ENCODE measurements at places on chromosomes 7 and 10. TPM values are rescaled to one million over a fixed set of nuclear protein-coding genes. Genes with fewer than 3 reads are reported as not detected.

CACNA2D1 gene
- 20.2 TPM for total RNA-seq

CRHR2 gene
- 0.34 TPM for total RNA-seq

BTBD16 gene
- 51.2 TPM for total RNA-seq

PNLIP gene
- not detected for total RNA-seq

ADAM22 gene
- total RNA-seq = 26.4 TPM

IFIT1B gene
- total RNA-seq = not detected

PKD2L1 gene
- 0.16 TPM for total RNA-seq

LRRC18 gene
- total RNA-seq = not detected

GDF2 gene
- total RNA-seq = not detected

C10orf88 gene
- 10.7 TPM for total RNA-seq

URGCP gene
- 39.1 TPM for total RNA-seq

PDLIM1 gene
- 405 TPM for total RNA-seq

FOXI2 gene
- 1.1 TPM for total RNA-seq

DNA sequence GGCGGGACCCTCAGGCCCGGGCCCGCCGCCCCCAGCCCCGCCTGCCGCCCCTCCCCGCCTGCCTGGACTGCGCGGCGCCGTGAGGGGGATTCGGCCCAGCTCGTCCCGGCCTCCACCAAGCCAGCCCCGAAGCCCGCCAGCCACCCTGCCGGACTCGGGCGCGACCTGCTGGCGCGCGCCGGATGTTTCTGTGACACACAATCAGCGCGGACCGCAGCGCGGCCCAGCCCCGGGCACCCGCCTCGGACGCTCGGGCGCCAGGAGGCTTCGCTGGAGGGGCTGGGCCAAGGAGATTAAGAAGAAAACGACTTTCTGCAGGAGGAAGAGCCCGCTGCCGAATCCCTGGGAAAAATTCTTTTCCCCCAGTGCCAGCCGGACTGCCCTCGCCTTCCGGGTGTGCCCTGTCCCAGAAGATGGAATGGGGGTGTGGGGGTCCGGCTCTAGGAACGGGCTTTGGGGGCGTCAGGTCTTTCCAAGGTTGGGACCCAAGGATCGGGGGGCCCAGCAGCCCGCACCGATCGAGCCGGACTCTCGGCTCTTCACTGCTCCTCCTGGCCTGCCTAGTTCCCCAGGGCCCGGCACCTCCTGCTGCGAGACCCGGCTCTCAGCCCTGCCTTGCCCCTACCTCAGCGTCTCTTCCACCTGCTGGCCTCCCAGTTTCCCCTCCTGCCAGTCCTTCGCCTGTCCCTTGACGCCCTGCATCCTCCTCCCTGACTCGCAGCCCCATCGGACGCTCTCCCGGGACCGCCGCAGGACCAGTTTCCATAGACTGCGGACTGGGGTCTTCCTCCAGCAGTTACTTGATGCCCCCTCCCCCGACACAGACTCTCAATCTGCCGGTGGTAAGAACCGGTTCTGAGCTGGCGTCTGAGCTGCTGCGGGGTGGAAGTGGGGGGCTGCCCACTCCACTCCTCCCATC, 82.7 kb downstream of the PAX2 start:
- no peak for DNase-seq

GRCh38 chr10:76122056-76122455, 690.6 kb downstream of the LRMDA start:
- no peak for DNase-seq

- DNase-seq = no peak
Measured at GRCh38 chr7:134495546-134495945, 31.8 kb upstream of the AKR1B10 start.

- DNase-seq = no peak
Measured at GRCh38 chr7:43954524-43955228, 28.4 kb downstream of the UBE2D4 start.

GRCh38 chr10:48552946-48553564, 51.8 kb downstream of the ARHGAP22 start:
- DNase-seq = no peak

GRCh38 chr7:131104596-131105293, 222.9 kb upstream of the MKLN1 start:
- DNase-seq = no peak

- DNase-seq = no peak
Measured at GRCh38 chr10:117348236-117348635, 27.0 kb downstream of the PDZD8 start.

GRCh38 chr7:47344171-47344955, 237.5 kb downstream of the TNS3 start:
- no peak for DNase-seq

DNA sequence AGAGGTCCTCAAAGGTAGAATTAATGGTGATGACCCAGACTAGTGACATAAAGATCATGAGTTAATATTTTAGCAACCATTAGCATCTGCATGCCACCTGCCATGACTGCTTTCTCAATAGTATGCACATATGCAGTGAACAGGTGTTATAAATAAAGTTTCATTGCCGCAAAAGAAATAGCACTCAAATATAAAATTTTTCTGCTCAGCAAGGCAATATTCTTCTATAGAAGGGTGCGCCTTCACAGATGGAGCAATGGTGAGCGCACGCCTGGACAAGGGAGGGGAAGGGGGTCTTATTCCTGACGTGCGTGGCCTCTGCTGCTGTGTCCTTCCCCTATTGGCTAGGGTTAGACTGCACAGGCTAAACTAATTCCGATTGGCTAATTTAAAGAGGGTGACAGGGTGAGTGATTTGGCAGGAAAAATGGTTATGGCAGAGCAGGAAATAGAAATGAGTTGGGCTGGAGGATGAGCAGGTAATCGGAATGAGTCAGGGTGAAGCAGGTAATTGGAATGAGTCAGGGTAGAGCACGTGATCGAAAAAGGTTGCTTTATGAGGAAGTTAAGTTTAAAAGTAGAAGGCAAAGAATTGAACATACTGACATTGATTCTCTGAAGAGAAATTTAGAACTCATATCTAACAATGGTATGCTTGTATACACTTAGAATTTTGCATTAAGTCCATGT, 24.7 kb upstream of the TRIM24 start:
- DNase-seq = no peak

GRCh38 chr7:117587931-117588330, 108.1 kb downstream of the CFTR start:
- DNase-seq = no peak

- no peak for DNase-seq
Measured at GRCh38 chr10:6300106-6300783, 97.5 kb downstream of the PFKFB3 start.

GRCh38 chr7:17626235-17626634, 314.1 kb downstream of the SNX13 start:
- DNase-seq = no peak

GRCh38 chr10:121578965-121579364, 19.3 kb downstream of the FGFR2 start:
- DNase-seq = no peak

DNA sequence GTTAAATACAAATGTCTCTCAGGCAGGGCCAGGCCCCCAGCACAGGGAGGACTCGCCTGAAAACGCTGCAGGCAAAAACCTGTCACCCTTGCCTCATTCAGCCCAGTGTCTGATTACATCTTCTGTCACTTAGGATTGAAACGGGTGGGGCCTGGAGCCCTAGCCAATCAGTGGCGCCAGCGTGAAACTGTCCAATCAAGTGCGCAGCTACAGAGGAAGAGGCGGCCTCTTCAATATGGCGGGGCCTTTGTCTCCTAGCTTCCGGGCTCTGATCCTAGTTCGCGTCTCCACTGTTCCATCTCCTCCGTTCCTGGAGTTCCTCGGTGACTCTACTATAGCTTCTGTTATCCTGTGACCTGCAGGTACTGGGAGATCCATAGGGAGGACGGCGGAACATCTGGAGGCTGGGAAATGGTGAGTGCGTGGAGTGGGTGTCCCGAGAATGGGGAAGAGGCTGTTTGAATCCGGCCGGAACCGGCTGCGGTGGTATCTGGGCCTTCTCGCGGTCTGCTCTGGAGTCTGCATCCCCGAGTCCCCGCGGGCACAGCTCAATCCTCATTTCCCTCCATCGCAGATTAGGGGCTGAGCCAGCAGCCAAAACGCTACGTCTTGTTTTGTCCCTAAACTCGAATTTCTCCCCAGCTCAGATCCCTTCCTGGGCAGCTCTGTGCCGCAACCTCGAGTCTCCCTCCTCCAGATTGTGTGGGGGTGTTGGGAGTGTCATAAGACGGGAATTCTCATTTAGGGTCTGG, at the start of gene ZNF736:
ZNF736 (plus strand) TSS at position 222 of the 752 bp plus-strand sequence; CDS start at position 412, 190 bp downstream.
- peak; percentile 94 for DNase-seq

DNA sequence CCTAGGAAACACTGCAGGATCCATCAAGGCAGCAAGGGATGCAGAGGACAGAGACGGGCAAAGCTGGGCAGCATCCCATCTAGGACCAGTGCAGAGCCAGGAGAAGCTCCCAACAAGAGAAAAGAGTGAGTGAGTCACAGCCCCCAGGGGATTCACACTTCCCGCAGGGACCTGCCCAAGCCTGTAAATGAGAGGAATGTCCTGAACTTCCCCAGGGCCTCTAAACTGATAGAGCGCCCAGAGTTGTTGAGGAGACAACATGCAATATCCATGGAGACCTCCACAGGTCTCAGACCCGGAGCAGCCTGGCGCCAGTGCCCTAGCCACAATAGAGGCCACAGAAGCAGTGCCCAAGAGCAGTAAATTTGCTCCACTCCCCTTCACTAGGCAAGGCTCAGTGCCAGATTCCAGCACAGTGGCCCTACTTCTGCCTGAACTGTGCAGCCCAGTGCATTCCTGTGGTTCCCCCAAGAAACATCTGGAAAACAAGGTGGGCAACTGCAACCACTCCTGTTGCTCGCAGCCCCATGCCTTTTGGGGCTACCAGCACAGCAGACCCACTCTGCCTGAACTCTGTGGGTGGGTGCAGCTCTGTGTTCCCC, 567.5 kb downstream of the POM121L12 start:
- DNase-seq = no peak

GRCh38 chr10:133012573-133013359, 70.4 kb upstream of the CFAP46 start:
- DNase-seq = no peak

- peak; percentile 77 for DNase-seq
Measured at GRCh38 chr7:801940-802381, 30.3 kb upstream of the SUN1 start.

DNA sequence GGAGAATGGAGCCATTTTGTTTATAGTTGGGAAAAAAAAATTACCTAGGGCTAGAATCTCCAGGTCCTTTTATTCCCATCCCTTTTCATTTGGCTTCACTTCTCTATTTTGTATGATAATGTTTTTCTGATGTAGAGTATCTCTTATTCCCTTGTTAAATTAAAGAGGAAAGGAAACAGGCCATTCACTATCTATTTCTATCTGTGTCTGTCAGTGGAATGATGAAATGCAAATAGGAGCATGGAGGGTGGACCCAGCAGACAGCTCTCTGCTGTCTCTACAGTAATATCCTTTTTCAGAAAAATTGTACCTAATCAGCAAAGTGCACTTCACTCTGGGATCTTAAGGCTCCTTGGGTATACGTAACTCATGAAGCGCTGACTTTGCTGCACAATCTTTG, 136.0 kb downstream of the SRI start:
- no peak for DNase-seq

DNA sequence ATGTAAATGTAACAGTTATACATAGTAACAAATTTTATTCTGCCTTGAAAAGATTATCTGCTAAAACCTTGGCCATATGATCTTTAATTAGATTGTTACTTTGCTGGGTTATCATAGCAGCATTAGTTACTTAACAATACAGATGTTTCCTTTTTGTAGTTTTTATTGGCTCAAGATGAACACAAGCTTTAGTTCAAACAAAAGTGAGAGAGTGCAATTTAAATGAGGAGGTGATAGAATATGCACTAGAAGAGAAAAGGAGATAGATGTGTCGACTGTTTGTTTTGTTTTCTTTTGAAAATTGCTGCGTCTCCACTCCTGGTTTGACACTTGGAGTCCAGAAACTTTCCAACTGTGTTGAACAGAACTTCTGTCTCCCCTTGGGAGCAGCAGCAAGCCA, 91.4 kb upstream of the CAV2 start:
- no peak for DNase-seq

- no peak for DNase-seq
Measured at GRCh38 chr7:135337977-135338550, 104.4 kb downstream of the STRA8 start.

- DNase-seq = no peak
Measured at GRCh38 chr10:27256299-27257189, 15.9 kb upstream of the ACBD5 start.

GRCh38 chr10:99787782-99788445, 5.5 kb downstream of the ABCC2 start:
- no peak for DNase-seq

All from ureter (tissue), 1 donor.